ENCODE measurements at places on chromosomes 3 and 15. TPM values are rescaled to one million over a fixed set of nuclear protein-coding genes. Genes with fewer than 3 reads are reported as not detected.

DNA sequence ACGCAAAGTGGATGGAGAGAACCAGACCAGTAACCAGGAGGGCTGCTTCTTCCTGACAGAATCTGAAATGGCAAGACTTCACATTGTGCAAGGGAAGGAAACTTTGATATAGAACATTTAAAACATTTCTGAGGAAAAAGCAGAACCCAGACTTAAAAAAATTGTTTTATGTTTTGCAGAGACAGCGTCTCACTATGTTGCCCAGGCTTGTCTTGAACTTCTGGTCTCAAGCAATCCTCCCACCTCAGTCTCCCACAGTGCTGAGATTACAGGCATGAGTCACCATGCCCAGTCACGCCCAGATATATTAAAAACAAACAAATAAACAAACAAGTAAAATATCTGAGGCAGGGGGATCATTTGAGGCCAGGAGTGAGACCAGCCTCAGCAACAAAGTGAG is 46.2 kb downstream of the CRTAP start:
- DNase-seq = no peak

Gene LTF
- total RNA-seq = 3.1 TPM

GRCh38 chr3:129276385-129276784 is 2.3 kb upstream of the HMCES start:
- DNase-seq = no peak

Gene SCN5A
- 115 TPM for total RNA-seq

Gene CHRM5
- not detected for total RNA-seq

GRCh38 chr3:48652923-48653715 is 9.6 kb downstream of the CELSR3 start:
- no peak for DNase-seq

DNA sequence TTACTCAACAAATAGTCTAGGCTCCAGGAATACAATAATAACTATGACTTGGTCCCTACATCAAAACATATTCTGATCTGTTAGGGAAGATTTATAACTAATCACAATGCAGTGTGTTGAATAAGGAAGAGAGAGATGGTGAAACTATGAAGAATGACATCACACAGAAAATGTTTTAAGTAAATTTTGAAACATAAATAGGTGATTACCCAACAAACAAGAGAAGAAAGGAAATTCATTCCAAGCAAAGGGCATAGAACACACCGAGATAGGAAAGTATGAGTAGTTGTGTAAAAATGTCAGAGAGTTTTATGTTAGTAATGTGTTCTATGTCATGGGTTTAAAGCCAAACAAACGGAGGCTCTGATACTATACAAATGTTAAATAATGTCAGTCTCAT is 13.4 kb downstream of the SEC62 start:
- no peak for DNase-seq

DNA sequence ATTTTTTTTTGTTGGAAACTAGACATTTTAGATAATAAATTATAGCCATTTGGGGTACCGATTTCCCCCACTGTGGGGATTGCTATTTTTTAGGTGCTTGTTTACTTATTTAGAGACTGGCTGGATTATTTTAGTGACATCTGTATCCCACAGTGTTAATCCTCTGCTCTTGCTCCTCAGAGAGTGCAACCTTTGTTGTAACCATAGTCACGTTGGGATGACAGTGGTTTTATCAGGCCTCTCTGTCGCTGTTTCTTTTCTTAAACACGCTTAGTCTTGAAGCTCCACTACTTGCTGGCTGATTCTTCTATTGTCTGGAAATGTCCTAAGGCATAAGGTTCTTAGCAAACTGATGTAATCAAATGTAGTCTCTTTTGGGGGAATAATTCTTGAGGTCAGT is 451.6 kb upstream of the SEMA6D start:
- DNase-seq = no peak

DNA sequence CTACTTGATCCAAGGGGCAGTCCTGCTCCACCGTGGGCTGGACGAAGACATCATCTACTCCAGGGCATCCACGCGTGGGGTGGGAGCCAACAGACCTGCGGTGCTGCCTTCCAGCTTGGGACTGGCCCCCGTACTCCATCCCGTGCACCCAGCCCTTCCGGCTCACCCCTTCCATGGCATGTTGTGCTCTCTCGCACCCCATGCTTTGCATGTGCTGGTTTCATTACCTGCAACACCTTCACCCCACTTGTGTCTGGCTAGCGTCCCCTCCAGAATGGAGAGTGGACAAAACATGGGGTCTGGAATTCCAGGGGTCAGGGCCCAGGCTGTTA is 30.2 kb downstream of the SEMA7A start:
- no peak for DNase-seq

- no peak for DNase-seq
Observed at GRCh38 chr3:116947148-116947547, 237.6 kb downstream of the TUSC7 start.

- DNase-seq = no peak
Observed at GRCh38 chr15:89400116-89400781, 65.6 kb upstream of the POLG start.

DNA sequence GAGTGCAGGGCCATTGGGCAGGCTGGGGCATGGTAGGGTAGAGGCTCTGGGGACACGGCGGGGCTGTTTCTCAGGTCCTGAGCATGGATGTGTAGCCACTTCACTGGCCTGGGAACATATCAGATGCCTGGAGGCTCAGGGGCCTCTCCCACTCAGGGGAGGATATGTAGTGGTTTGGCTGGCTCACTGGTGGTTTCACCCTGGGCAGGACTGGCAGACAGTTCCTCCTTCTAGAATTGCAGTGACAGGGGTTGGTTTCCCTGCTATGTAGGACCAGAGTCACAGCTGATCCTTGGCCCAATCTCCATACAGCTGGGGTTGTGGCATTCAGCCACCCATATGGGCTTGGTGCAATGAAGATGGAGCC is 4.8 kb upstream of the ARHGAP31 start:
- DNase-seq = no peak

GRCh38 chr15:76674883-76675282 is 230.3 kb downstream of the SCAPER start:
- DNase-seq = no peak

Gene ARGFX
- total RNA-seq = not detected

DNA sequence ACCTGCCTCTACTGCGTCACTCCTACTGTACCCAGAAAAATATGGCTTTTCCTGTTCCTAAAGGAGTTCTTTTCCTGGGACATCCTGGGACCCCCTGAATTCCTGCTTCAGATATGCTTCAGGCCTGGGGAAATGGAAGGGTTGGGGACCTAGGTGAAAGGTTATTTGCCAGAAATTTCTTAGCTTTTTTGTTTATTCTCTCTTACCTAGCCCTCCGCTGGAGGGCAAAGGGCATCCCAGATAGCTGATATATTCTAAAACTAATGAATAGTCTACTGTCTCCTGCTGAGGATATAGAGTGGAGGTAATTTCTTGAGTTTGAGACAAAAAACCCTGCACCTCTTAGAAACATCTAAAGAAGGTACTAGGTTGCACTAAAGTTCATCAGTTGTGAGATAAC is 3.6 kb upstream of the ZNF148 start:
- DNase-seq = no peak

Gene CSPG4
- 16.8 TPM for total RNA-seq
